NCI-H1436 (cell line): ENCODE measurements at places on chromosomes 6 and 20.
A peak's percentile ranks its signal among the peaks of the same experiment; 100 is the strongest.

DNA sequence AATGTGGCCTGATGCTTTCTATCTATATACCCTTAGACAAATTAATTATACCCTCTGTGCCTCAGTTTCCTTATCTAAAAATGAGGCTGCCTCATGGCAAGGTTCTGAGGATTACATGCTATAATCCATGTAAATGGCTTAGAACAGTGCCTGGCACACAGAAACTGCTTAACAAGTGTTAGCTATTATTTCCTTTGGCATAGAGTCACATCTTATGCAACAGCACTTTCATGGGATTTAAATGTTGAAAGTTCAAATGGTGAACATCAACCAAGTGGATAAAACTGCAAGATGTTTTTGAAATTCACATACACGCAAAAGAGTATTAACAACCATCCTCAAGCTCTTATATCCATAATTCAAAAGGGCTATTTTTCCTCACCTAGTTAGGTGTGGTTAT, 202.8 kb upstream of the JAG1 start:
- DNase-seq: no peak

- DNase-seq: no peak
Observed at GRCh38 chr20:3785240-3786125, 1.1 kb downstream of the CENPB start.

DNA sequence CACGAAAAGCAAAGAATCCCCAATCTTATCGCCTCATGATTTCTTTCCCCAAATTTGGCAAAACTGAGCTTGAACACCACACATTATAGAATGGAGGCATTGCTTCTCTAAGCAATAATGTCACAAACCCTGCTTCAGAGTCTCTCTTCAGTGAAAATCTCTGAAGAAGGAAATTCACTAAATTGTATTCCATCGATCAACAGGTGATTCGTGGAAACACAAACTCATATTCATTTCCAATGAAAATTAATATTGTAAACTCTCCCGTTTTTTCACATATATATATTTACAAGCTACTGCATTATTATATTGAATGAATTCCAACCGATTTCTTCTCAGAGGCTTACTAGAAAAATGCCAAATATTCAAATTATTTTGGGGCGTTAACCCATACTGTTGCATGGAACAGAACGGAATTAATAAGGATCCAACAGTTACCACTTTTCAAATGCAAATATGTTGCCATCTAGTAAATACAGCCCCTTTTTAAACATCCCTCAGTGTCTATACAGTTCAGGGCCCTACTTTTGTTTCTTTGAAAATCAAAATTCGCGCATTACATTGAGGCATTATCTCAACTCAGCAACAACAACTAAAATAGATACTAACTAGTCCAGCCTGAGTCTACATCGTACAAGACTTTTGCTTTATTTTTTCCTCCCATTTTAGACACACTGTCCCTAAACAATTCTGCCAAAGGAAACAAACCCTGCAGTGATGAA, 1.3 kb downstream of the KIF13A start:
- no peak for DNase-seq

- DNase-seq: no peak
Observed at GRCh38 chr6:6915813-6916547, 191.8 kb upstream of the RREB1 start.

GRCh38 chr6:141029908-141030307, 1102.8 kb upstream of the GJE1 start:
- no peak for DNase-seq

DNA sequence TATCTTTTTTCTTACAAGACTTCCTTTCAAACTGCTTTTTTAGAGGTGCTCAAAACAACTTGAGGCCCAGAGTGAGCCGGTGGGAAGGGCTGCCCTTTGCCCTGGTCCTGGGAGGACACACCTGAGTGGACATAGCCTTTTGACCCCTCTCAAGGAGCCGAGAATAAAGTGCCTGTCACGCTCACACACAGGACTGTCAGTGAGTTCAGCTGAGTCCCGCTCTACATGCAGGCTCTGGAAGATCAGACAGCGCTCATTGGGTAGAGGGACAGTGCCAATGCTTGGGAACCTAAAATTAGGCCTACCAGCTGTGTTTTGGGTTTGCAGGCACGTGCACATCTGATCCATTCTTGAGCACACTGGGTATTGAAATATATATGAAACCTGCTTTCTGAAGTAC, 387.8 kb downstream of the CD83 start:
- no peak for DNase-seq

DNA sequence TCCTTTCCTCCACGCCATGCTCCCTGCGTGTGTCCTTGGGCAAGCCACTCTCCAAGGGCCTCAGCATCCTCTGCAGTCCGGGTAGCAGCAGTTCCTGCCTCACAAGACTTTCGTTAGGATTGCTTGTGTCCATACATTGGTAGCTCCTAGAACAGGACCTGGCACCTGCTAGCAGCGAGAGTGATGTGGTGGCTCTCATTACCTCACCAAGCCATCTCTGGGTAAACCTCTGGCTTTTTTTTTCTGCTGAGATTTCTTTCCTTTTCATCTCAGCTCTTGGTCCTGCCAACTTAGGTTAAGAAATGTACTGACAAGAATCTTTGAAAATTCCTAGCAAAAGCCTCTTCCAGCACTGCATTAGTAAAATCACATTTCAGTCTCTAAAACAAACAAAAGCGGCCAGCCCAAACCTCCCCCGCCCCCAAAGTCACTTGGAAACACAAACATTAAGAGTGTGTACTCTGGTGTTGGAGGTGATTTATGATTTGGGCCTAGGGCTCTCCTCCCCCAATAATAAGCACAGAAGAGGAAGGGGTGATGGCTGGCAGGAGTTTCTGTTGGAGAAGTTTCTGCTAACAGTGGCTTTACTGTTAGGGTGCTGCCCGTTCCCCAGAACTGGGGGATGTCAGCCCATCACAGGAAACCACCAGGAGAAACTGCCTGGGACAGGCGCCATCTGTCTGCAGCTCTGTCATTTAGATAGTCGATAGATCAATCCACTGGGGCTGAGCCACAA, 199.2 kb downstream of the CD83 start:
- peak; percentile 11 for DNase-seq
